ENCODE measurements at places on chromosomes 3 and 15.
A peak's percentile ranks its signal among the peaks of the same experiment; 100 is the strongest.

DNA sequence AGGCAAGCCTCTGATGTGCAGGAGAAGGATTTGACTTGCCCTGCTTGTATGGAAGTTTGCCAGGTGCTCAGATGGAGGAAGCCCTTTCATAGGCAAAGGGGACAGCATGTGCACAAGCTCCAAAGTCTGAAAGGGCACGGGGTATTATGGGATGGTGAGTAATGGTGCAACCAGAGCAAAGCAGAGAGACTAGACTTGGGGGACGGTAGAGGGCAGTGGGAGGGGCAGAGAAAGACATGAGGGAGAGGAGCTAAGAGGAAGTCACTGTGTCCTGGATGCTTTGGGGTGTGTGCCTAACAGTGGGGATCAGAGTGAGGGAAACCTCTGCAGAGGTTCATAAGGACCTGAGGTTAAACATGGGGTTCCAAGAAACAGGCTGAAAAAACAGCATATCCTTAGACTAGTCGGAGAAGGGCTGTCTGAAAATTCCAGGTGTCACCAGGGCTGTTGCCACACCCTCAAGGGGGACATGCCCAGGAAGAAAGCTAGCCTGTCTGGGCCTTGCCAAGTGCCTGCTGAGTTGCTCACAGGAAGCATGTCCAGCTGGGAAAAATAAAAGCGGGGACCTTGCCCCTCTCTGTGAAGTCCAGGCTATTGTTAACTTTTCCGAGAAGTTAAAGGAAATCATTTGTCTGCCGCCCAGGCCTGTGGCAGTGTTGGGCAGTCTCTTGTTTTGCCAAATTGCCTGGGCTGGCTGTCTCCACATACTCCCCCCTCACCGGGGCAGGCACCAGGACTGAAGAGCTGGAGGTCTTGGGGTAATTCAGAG, 47.1 kb downstream of the HRH1 start:
- DNase-seq, result no peak

DNA sequence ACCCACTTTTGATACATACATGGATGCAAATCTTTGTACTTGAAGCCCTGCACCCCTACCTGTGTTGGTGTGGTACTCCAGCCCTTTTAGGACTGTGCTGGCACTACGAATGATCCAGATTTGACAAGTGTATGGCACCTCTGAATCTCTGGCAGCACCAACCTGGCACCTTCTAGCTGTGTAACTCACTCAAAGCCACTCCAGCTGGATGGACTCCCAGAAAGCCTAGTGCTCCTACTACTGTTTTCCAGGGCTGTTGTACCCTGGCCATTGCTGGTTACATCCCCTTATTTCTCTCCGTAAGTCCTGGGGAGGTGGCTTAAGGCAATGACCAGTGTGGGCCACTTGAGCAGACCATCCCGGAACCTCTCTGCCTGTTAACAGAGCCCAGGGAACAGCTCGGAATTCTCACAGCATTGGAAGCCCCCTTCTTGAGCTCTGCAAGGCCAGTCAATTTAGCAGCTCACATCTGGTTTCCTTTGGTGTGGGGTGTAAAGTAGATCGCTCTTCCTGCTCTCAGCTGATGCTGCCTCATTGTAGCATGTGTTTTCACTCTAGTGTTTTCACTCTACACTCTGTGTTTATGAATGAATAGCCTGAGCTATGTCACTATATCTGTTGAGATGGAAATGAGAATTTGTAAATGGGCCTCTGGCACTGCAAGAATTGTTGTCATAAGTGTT, 12.2 kb downstream of the CALML4 start:
- DNase-seq, result no peak

- no peak for DNase-seq
Observed at GRCh38 chr3:177348974-177349373, 151.7 kb upstream of the TBL1XR1 start.

- DNase-seq, result no peak
Observed at GRCh38 chr3:133293397-133294110, 106.3 kb upstream of the BFSP2 start.

DNA sequence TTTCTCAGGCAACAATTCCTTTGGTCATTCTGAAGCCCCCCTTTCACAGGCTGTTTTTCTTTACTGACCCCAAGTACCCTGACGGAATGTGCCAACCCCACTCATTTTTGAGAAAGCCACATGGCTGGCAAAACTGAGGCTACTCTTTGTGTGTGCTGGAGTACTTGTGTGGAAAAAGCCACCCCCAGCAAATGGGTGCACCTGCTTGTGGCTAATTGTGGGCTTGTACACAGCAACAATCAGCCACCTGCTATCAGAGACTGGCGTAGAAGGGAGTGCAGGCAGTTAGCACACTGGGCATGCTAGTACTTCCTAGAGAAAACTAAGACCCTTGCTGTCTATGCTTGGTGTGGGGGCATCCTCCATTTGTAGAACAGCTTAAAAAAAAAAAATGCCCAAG, 110.1 kb upstream of the LMOD3 start:
- DNase-seq, result no peak

DNA sequence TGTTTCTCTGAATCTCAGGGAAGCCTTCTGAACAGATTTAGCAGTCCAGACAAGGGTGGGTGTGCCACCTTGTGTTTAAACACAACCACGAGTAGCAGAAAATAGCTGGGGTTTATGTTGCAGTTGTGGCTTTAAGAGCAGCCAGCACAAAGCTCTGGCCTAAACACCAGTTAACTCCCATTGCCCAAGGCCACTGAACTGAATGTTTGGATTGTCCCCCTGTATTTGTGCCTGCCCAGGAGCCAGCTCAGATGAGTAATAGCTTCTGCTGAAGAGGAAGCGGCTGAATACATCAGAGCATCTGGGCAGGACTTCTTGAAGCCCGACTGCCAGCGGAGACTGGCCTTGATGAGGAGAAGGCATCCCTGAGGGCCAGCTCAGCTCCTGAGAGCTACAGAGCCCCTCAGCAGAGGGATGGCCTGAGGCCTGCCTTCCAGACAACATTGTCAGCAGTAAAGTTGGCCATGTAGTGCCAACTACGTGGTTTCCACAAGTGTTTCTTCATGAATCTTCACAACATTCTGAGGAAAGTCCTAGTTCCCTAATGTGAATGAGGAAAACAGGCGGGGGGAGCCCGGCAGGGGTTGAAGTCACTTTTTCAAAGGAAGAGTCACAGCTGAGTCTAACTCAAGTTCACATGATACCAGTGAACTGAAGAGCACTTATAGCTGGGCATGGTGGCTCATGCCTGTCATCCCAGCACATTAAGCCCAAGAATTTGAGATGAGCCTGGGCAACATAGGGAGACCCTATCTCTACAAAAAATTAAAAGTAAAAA, 65.8 kb upstream of the ZBTB38 start:
- DNase-seq, result no peak

- no peak for DNase-seq
Observed at GRCh38 chr3:114175204-114175987, 3.5 kb downstream of the DRD3 start.

DNA sequence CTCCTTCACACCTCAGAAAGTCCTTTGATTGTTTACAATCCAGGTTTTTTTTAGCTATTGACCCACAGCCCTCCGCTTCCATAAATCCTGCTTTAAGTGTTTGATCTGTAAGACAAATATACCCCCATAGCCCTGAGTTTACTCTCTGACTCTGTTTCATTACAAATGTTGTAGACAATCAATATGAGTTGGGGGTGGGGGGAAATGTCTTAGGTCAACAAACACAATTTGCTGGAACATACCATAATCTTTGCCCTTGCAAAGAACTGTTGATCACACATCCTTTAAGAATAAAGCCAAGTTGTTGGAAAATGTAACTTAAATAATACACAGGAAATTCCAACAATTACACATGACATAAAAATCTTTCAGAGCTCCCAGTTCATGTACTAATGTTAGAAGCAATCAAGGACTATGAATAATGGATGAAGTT, 301.8 kb upstream of the SEMA6D start:
- DNase-seq, result no peak

DNA sequence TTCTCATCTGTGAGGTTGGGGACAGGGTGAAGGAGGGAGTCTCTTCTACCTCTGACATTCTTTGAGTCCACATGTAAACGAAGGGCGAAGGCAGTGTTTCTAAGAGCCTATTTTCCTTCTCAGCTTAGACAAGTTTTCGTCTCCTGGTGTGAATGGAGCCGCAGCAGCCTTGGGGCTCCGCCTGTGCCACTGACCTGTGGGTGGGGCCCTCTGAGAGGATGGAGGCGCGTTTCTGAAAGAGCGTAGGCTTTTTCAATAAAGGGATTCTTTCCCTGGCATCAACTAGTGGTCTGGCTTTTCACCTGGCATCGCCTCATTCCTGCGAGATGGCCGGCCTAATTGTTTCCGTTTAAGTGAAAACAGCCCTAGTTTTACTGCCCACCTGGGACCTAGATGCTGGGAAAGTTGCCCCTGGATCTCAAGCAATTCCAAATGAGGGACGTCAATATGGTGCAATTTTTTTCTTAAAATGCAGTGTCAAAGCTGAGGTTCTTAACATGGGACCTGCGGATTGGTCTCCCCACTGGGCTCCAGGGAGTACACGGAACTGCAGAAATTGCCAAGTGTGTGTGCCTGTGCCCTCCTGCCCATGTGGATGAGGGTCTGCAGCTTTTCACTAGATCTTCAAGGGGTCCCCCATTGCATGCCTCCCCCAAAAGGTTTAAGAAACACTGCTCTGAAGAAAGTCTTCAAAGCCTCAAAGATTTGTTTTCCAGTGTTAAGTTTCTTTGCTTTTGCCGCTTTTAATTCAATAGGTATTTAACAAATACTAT, 958 bp downstream of the GLDN start:
- no peak for DNase-seq

DNA sequence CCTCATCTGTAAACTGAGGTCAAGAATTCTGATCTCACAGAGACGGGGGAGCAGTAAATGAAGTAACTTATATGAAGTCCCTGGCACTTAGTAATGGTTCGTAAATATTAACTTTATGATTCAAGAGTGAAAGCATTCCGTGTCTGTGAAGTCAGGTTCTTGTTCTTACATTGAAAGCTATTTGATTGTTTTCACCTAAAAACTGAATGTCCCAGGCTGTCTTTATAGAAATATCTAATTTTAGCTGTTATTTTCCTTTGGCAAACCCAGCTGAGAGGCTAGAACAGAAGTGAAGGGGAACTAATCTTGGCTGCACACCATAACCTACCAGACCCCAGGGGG, 84.5 kb downstream of the CHSY1 start:
- no peak for DNase-seq

GRCh38 chr3:69266585-69266984, 119.3 kb downstream of the FRMD4B start:
- DNase-seq, result no peak

DNA sequence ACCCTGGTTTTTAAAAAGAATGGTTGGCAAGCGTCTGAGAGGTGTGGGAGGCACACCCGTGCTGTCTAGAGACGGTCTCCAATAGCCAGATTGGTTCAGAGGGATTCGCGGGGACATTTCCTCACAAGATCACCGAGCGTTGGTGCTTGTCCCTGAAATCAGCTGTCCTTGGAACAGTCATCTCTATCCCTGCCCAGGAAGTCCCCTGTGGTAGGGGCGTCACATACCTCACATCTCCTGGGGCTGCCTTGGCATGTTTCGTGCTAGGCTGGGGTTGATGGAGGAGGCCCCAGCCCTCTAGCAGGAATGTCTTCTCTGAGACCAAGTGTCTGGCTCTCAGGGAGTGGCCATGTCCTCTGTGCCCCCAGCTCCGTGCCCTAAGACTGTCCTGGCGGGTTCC, 6.8 kb downstream of the FBLN2 start:
- no peak for DNase-seq

DNA sequence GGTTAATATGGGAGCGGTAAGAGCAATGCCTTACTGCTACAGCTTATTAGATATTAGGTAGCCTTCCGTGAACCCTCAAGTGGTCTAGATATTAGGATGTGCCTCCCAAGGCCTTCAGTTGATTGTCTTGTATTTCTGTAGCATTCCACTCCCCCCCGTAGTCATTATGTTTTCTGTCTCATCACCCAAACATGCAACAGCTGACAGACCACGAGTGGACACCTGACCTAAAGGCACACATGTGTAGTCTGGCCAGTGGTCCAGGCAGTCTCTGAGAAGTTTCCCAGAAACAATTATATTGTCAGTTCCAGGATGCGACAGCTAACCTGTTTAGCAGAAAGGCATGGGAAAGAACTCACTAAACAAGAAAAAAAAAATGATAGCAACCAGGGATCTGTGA, 1000.9 kb downstream of the AGBL1 start:
- no peak for DNase-seq

- DNase-seq, result no peak
Observed at GRCh38 chr3:13025778-13026518, 47.3 kb downstream of the IQSEC1 start.

- no peak for DNase-seq
Observed at GRCh38 chr3:2465842-2466241, 367.2 kb downstream of the CNTN4 start.

DNA sequence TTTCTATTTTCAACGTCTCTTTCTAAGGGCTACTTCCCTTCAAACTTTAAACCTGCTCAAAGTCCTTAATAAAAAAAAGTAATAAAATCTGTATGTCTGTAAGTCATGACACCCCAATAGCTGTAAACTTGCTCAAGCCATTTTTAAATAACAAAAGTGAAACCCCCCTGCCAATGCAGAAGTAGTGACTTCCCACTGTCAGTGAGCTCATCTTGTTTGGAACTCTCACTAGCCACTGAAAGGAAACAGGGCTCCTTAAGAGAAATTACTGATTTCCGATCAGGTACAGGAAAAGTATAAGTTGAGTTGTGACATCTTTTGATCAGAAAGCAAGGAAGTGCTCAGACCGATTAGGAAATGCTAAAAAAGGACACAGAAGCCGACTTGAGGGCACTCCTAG, 27.6 kb upstream of the GPR171 start:
- peak; percentile 13 for DNase-seq

GRCh38 chr3:144054766-144055165, 83.1 kb downstream of the DIPK2A start:
- no peak for DNase-seq

DNA sequence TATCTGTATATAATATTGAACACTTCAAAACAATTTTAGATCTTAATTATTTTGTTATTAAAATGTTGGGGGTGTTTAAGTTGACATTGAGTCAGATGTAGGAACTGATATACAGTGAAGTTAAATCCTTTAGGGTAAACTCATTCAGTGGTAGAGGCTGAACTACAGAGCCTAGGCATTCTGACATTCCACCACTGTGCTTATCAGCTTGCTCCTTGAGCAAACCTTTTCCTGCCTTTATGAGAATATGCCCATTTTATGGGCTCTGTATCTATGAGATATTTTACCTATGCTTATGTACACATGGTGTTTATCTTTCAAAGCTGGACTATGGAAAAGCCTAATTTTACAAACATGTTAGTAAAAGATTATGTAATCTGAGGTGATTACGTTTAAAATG, 407.5 kb downstream of the ZBTB20 start:
- DNase-seq, result no peak

DNA sequence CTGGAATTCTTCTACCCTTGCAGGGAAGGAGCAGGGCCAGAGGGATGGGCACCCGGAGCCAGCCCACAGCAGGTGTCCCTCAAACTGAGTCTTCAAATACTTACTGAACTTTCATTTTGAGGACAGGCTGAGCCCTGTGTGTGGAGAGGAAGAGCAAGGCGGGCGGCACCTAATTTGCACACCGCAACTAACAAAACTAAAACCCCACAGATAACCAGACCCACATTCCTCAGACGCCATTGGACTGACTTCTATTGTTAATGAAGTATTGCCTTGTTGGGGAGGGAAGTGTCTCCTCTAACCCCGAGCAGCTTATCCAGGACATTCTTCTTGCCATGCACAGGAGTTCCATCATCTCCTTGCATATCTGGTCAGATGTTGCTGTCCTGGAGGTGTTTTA, 105.2 kb upstream of the NR2E3 start:
- DNase-seq, result no peak

GRCh38 chr3:164408326-164408725, 670.0 kb downstream of the SI start:
- no peak for DNase-seq

GRCh38 chr3:55719006-55719405, 231.9 kb upstream of the WNT5A start:
- no peak for DNase-seq
